ENCODE measurements at places on chromosomes 3 and 15. TPM values are rescaled to one million over a fixed set of nuclear protein-coding genes. Genes with fewer than 3 reads are reported as not detected.
A peak's percentile ranks its signal among the peaks of the same experiment; 100 is the strongest.

- DNase-seq: no peak
These were observed 190.7 kb upstream of the CNTN6 start for GRCh38 chr3:901953-902778.

- no peak for DNase-seq
These were observed 153.1 kb downstream of the TAFA4 start for GRCh38 chr3:68779261-68779660.

TTC23 gene
- polyA plus RNA-seq: 0.45 TPM

IL16 gene
- 190 TPM for polyA plus RNA-seq

COL7A1 gene
- not detected for polyA plus RNA-seq

DNA sequence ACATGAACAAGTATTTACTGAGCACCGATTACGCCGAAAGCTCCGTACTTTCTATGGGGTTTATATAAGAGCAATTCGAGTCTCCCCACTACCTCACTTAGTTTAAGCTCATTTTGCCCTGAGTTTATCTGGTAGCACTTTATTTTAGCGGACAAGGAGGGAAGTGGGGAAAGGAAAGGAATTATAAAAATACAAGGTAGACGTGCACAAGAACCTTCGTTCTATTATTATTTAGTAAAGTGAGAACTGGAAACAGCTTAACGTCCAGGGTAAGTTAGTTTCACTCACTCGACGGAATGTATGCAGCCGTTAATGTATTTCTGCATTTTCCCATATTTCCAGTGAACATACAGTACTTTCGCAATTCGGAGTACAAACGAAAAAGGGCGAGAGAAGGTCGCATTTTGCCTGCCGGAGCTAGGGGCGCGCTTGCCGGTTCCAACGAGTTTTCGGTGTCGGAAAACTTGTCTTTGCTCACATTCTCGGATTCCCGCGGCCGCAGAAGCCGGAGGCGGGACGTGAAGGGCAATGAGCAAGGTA, 1.2 kb upstream of the STT3B start:
- no peak for DNase-seq

DNA sequence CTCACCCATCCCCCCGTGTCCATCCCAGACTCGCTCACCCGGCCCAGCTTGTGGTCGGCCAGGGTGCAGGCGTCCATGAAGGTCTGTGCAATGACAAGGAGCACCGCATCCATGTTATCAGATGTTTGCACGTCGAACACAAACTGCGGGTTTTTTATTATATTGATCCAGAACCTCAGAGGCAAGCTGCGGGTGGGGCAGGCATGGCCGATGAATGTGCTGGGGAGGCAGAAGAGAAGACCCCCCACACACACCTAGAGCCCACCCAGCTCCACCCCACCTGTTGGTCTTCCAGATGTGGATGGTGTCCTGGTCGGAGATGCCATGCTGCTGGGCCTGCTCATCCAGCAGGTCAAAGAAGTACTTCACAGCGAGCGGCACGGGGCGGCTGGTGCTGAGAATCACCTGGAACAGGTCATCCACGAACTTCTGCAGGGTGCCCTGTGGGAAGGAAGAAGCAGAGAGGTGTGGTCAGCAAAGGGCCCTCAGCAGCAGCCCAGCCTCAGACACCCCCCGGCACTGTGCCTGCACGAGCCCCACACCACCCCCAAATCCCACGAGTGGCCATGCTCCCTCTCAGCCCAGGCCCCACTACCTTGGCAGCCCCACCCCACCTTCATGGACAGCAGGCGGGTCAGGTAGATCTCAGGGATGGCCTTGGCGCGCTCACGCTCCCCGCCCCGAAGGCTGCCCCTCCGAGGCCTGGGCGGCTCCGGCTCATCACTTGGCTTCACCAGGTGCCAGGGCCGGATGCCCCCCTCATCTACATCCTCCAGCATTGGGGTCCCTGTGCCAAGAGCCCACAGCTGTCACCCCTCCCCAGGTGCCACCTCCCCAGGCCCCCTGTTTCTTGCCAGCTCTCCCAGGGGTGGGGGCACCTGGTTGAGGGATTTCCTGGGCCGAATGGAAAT, 20.3 kb downstream of the PLXNB1 start:
- DNase-seq: no peak

DNA sequence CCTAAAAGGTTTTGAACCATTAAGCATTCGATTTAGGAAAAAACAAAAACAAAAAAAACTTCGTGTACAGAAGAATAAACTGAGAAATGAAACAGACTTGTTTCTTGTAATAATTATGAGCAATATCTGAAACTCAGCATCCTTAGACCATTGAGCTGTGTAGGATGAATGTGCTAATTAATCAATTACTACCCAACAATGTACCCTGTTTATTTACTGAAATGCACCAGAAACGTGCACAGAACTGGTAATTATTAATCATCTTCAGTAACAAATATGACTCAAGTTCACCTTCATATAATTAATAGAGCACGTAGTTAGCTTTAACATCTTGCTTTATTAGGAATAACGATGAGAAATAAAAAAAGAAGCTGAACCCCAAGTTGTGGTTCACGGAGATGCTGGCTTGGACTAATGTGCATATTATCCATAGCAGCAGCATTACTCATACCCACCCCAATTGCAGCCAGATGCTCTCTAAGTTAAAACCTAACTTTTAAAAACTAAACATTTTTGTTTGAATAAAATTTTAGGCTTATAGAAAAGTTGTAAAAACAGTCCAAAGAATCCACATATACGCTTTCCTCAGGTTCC, 10.2 kb upstream of the C15orf61 start:
- no peak for DNase-seq

- DNase-seq: no peak
These were observed 54.3 kb downstream of the BDH1 start for GRCh38 chr3:197501496-197501878.

DNA sequence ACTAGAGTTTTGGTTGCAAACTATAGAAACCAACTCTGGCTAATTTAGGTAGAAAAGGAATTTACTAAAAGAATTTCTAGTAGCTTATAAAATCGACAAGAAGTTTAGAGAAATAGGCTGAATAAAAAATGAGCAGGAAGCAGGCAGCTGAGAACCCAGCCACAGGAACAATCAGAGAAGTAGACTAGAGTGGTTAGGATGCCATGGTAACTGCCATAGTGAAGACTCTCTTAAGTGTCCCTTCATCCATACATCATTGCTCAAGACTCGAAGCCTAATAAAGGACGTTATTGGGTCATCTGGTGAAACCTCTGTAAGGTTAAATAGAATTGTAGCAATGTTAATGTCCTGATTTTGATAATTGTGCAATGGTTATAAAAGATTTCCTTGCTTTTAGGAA, 13.8 kb downstream of the AVEN start:
- no peak for DNase-seq

- DNase-seq: peak; percentile 12
These were observed at the start of gene DRD3 for GRCh38 chr3:114178770-114179368. DRD3 (minus strand) TSS chr3:114179052; CDS start chr3:114171992, 7,060 bp downstream.

- DNase-seq: no peak
These were observed 6.4 kb downstream of the AAGAB start for GRCh38 chr15:67248011-67248505.

DNA sequence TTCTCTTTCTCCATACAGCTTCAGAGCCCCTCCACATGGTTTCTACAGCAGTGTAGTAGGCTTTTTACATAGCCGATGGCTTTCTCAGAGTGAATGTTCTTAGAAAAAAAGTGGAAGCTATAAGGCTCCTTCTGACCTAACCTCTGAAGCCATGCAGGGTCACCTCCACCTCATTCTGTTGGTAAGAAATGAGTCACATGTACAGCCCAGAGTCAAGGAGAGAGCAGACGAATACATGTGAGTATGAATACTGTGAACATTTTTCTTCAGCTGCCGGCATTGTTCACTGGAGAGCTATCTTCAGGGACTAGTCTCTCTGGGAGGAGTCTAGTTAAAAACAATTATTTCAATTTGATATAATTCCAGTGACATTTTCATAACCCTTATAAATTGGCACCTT, 68.2 kb upstream of the THRB start:
- no peak for DNase-seq

- DNase-seq: no peak
These were observed at the start of gene GHRL for GRCh38 chr3:10292505-10293419. GHRL (minus strand) TSS chr3:10292947; CDS start chr3:10290180, 2,767 bp downstream.
